Tibial artery (tissue), 4 donors: ENCODE measurements at places on chromosomes 5 and 9.
A peak's percentile ranks its signal among the peaks of the same experiment; 100 is the strongest.

DNA sequence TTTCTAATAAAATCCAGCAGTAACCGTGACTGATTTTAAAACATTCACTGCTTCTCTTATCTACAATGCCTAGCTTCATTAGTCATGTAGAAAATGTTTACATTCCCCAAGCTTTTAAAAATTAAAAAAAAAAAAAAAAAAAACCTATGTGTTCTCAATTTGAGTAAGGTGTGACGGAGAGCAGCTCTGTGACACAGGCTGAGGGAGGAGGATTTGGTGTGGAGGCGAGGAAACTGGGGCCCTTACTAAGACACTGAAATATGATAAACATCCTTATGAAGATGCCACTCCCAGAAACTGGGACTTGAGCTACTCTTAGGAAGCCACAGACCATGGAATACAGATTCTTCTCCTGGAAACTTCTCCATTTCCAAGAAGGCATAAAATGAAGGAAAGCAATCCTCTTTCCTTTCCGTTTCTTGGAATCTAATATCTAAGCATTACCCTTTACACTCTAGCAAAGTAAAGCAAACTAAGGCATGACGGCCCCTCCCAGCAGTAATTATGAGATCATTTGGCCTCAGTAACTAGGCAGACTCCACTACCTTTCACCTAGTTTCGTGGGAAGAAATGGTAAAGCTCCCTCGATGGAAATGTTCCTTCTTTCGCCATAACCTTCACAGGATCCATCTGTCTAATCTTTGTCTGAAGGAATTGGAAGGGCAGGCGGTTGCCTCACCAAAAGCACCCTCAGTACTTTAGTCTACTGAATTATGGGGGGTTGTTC, 23.5 kb downstream of the GRAMD2B start:
- DNase-seq, result no peak

- DNase-seq, result no peak
Observed at GRCh38 chr9:21381448-21382339, 3.5 kb downstream of the IFNA2 start.

DNA sequence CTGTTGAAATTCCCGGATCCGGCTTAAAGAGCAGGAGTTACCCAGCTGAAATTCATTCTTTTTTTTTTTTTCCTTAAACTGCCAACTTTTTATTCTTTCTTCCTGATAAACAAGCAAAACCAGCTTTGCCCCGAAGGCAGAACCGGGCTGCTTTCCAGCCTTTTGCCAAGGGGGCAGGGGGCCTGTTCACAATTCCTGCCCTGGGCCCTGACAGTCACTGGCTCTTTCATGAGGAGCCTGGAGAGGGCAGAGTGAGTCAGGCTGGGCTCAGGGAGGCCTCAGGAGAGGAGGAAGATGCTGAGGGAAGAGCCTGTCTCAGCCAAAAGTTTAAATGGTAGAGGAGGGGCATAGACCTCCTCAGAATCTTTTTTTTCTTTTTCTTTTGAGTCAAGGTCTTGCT, 4.8 kb downstream of the GLIPR2 start:
- no peak for DNase-seq

DNA sequence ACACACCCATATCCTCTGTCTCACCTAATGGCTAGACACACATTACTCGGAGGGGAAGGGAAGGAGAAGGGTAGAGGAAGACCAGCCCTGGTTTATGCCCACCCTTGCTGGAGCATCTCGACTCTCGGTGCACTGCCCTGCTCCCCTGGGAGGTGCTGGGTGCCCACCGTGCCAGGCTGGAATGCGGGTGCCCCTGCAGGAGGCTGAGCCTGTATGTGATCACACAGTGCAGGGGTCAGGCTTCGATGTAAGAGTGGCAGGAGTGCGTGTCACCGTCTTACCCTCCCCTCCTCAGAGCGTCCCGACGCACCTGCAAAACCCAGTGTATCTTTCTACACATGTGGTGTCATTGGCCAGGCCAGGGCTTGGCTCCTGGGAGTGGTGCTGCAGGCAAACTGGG, 7.3 kb upstream of the ACOT12 start:
- DNase-seq, result no peak

DNA sequence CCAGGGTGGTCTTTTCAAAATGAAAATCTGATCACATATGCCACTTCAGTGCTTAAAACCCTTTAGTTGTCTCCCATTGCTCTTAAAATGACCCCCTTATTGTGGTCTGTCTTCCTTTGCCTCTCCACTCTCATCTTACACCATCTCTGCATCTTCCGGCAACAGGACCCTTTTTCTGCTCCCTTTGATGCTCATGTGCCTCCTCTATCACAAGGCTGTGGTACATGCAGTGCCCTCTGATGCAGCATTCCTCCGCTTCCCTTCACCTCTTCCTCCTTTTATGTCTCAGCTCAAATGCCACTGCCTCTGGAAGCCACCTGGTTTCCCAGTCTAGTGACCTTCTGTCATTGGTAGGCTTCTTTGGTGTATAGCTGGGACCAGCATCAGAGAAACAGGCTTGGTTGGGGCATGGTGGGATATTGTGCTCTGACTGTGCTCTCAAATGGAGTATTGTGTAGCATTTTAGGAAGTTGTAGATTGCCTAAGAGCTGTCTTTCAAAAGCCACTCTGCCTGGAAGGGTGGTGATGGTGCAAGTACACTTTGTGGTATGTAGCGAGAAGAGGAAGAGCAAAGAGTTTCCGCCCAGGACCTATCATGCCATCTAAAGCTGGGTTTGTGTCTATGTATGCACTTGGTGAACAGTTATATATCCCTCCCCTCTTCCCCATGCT, 28.1 kb downstream of the ARHGAP26 start:
- DNase-seq, result peak; percentile 51

- DNase-seq, result no peak
Observed at GRCh38 chr5:169335806-169336205, 34.9 kb upstream of the SLIT3 start.

- no peak for DNase-seq
Observed at GRCh38 chr5:127810707-127811490, 107.7 kb downstream of the CCDC192 start.

GRCh38 chr5:158255609-158256008, 396.7 kb upstream of the CLINT1 start:
- no peak for DNase-seq

- DNase-seq, result no peak
Observed at GRCh38 chr5:35856765-35857351, at the start of gene IL7R. Gene IL7R, plus strand, starts transcription at chr5:35856891. Its CDS starts 87 bp downstream, at chr5:35856978.

GRCh38 chr9:121581786-121582600, 69.4 kb upstream of the DAB2IP start:
- no peak for DNase-seq

DNA sequence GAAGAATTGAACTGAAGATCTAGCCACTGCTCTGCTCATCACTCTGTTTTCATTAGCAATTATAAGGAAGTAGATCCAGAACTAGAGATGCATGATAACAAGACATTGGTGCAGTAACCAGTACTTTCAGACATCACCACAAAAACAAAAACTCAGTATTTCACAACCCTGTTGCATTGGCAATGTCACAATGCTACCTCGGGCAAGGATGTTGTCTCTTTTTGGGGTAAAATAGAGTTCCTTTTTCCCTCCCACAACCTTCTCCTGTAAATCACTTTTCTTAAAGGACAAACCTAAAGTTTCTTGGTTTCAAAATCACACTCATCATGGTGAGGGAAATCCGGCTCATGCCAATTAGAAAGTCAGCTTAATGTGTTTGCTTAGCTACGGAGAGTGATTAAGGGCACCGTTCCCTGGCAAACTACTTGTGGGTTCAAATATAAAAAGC, 420.1 kb upstream of the MEF2C start:
- no peak for DNase-seq

DNA sequence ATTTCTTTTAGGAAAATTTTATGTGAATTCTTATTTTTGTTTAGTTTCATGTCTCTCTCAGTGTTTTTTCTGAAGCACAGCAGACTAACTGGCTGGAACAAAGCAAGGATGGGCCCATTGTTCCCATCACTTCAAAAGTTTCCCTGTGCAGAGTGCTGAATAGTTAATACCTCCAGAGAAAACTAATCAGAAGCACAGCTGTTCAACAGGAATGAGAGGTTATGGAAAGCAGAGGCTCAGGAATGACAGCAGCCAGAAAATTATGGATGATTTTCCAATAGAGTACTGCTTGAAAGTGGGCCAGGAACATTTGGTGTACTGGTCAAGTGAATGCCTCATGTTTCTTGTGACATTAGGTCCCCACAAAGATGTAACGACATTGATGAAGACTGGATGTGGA, 173.0 kb upstream of the TARS1 start:
- DNase-seq, result no peak

DNA sequence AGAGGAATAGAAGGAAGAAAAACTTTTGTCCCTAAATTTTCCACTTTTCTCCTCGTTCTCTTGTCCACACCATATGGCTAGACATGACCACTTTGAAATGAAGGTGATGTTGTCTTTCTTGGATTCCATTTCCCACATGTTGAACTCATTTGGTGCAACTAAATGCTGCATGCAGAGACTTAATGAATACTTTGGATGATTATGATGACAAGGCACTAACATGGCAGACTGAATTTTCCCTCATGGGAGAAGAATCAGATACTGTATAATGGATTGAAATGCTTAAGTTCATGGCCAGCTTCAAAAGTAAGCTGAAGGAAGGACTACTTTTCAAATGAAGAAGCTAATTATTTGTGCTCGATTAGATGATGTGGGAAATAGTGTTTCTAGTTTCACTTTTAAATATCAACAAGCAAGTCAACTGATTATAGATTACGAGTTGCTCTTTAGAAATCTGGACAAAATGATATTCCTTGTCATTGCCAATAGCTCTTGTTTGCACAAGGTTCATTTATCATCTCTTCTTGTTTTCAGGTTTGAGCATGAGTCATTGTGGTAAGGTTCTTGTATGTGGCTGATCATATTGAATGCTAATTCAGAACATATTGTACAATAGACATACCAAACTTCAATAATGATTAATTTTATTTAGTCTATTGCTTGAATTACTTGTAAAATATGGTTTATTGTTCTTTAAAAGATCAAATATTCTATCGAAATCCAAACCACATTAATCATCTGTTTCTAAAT, 501.3 kb upstream of the FTMT start:
- no peak for DNase-seq
